Activated naive CD4-positive, alpha-beta T cell treated with anti-CD3 and anti-CD28 coated beads, Interleukin-2, amount 50 U/mL, for 16 hours (primary cell): ENCODE measurements at places on chromosomes 16 and 17.

- no peak for DNase-seq
Measured at GRCh38 chr17:46178550-46179214, 14.5 kb downstream of the KANSL1 start.

DNA sequence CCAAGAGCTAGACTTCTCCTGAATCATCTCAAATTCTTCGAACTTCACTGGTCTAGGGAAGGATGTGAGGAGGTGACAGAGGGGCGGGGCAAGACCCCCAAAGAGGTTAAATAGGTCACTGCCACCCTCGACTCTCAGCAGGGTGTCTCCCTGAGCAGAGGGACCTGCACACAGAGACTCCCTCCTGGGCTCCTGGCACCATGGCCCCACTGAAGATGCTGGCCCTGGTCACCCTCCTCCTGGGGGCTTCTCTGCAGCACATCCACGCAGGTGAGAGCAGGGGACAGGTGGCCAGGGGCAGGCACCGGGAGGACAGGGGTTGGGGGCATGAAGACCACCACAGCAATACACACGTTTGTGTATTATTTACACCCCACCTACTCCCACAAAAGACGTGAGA lies 9.2 kb downstream of the CCL17 start:
- no peak for DNase-seq

DNA sequence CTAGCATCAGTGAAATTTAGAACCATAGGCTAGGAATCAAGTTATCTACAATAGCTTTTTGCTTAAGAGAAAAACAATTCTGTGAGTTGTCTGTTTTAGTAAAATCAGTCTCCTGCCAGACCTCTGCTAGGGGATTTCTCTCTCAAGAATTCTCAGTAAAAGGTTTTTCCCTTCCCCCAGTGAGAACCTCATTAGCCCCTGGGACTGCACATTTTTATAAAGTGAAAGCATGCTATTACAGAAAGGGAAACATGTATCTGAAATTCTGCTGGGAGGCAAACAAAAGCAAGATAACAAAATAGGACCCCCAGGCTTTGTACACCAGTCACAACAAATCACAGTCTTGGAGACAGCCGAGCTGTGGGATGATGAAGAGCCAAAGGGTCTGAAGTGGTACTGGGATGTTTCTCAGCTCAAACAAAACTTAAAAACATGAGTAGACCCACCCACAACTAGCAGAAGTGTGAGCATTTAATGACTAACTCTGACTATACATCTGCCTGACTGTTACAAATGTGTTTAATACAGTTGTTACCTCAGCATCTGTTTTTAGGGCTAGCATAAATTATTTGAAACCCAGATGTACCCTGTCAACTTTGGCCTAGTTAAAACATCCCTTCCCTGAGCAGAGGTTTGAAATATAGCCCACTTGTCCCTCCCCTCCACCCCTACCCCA lies 20.0 kb upstream of the GLG1 start:
- no peak for DNase-seq

DNA sequence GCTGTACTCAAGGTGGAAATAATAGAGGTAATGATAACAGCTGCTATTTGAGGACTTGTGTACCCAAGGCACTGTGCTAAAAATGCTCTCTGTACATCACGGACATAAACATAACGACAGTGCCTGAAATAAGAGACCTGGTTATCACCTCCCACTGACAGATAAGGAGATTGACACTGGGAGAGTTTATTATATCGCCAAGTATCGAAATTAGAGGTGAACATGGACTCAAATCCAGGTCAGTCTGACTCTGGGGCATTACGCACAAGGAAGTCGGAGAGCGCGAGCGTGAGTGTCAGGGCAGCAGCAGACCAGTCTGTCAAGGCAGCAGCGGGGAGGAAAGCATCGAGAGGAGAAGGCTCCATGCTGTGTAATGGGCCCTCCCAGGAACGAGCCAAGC lies 57.1 kb downstream of the GOSR1 start:
- DNase-seq: no peak

GRCh38 chr17:68356949-68357455 lies 65.7 kb downstream of the ARSG start:
- no peak for DNase-seq

- DNase-seq: no peak
Measured at GRCh38 chr17:39612291-39612894, 4.7 kb upstream of the NEUROD2 start.

- no peak for DNase-seq
Measured at GRCh38 chr17:70080541-70081347, 5.7 kb downstream of the KCNJ16 start.

DNA sequence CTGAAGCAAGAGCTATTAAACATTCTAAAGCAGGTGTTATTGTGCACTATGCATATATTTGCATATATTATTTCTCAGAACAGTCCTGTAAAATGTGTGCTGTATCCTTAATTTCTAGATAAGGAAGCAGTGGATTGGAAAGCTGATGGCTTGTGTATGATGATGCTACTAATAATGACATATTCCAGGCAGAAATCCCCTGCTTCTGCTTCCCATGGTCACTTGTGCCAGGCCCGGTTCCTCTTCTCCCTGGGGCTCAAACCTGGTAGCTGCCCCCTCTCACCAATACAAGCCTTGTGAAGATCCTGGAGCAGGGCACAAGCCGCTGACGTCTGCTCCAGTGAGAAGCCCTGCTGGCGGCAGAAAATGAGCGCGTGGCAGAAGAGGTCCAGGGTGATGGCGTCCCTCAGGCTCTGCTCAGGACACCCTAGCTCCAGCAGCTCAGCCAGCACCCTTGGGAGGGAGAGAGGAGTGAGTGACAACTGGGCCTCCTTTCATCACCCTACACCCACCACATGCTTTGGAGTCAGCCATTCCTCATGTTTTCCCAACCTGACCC lies 1.8 kb downstream of the CFAP119 start:
- DNase-seq: no peak

DNA sequence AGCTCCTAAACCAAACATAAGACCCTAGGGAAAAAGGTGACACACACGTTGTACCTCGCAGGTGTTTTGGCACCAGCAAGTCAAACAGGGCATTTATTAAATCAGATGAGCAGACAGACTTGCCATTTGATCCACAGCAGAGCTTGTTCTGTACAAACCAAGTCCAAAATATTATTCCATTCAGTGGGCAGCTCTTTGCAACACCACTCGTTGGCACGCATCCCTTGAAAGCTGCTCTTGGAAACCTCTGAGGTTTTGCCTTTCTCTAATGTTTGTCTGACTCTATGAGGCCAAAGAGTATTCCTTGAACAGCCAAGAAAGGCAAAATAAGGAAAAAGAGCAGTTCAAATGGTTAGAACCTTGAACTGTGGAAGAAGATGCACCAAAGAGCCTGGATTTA lies 12.7 kb downstream of the TMEM100 start:
- no peak for DNase-seq

DNA sequence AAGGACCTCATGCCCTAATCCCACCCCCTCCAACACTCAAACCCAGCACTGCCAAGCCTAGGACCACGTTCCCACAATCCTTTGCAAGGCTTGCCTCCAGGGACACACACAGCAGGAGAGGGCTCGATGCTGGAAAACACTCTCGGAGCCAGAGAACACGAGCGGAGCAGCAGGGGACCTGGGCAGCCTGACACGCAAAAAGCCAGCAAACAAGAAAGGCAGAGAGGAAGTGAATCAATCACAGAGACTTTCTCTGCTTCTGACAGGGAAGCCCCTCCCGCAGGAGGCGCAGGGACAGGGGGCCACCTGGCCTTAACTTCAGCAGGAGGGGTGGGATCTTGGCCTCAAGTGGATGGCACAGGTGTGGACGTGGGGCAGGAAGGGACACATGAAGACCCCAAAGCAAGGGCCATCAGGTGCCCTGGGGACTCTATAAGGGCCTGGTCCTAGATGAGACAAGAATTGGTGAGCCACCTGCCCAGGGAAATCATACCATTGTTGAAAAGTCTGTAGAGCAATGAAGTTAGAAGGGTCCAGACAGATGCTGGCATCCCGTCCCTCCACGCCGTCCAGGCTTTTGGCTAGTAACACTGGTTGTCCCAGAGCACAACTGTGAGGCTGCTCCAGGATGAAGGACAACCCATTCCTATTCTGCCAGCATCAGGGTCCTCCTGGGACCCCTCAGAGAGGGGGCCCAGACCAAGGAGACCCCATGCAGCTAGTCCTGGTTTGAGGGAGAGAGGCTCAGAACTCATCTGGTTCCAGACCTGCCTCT lies 2.2 kb downstream of the SDK2 start:
- no peak for DNase-seq
